AG04449 (cell line): ENCODE measurements at places on chromosomes 3 and 15.

GRCh38 chr3:27986234-27986879, 255.1 kb upstream of the CMC1 start:
- DNase-seq, result no peak

DNA sequence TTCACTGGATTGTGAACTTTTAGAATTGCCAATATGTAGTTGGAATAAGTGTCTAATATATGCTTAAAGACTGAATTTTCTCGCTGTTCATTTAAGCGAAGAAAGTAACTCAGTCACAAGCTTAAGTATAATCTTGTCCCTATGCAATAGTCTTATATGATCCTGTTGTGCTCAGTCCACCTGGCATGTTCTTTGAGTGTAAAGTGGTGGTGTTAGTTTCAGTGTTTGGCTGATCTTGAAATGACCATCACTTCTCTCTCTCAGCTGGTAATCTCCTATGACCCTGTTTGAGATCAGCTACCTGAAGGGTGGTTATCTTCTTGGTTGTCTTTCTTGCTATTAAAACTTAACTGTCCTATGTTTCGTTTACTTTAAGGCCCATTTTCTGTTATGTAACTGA, 197.5 kb downstream of the PTPRG start:
- no peak for DNase-seq

- DNase-seq, result no peak
Observed at GRCh38 chr3:194828926-194829325, 143.2 kb downstream of the FAM43A start.

DNA sequence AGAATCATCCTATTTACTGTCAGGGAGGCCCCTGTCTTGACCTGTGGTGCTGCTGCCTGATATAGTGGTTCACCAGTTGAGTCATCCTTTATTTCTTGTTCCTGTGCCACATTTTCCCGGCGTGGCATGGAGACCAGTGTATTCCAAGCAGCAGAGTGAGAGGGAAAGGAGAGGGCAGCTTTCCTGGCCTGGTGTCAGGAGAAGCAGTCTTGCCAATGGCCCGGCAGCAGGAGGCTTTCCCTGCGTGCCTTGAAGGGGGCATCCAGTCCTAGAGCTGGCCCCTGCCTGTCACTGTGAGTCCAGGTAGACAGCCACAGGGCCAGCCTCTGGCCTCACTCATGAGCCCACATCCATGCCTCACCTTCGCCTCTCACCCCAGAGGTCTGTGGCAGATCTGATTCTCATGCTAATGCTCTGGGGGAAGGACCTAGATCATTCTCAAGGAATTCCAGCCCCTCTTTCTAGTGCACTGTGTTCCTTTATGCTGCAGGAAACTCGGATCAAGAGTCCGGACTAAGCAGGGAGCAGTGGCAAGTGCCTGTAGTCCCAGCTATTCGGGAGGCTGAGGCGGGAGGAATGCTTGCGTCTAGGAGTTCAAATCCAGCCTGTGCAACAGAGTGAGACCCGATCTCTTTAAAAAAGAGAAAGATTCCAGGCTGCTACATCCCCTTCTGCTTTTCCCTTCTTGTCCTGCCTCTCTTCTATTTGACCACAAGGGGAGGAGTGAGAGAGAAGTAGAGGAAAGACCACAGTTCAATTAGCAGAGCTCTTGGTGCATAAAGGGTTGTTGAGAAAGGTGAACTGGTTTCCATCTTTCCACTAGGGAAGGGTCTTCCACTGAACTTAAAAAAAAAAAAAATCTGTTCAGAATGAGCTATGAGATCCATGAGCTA, 66.8 kb upstream of the HACD2 start:
- no peak for DNase-seq

DNA sequence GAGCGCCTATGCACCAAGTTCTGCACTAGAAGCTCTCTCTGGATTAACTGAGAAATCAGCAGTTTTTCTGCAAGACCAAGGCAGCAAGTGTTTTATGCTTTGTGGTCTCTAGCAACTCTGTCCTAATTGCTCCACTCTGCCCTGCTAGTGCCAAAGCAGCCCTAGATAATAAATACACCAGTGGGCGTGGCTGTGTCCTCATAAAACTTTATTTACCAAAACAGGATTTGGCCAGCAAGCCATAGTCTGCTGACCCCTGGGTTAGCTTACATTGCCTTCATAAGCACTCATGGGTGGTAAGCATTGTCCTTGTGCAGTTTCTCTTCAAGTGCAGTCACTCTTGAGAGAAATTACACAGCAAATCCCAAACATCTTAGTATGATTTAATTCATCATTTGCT, 30.7 kb upstream of the SLC24A5 start:
- no peak for DNase-seq

DNA sequence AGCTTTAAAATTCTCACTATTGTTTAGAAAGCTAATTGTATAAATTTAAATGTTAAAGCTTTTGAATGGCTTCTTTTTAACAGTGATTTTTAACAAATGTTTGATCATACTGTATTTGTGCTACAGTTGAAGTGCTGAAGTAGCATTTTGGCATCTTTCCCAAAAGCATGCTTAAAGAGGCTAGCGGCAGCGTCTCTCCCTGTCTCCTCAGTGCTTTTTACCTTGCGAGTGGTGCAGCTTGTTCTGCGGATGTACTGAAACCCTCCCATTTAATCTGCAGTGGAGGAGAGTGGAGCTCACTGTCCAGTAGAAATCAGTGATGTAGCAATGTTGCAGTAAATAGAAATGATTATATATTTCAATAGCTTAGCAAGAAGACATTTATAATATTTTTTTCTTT, 43.7 kb downstream of the LRRC49 start:
- no peak for DNase-seq

DNA sequence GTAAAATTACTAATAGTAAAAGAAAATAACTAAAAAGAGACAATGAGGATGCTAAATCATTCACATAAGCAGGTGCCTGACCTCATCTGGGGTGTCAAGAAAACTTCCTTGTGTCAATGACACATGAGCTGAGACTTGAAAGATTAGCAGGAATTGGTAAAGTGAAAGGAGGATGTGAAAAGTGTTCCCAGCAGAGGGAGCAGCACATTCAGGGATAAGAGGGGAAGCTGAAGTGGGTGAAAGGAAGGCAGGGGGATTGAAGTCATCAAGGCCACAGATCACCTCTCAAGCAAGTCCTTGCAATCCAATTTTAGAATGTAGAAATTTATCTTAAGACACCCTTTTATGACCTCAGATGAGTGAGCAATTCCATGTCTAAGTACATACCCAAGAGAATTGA, 60.2 kb upstream of the ACP3 start:
- DNase-seq, result no peak

GRCh38 chr15:47386459-47386858, 330.8 kb upstream of the SEMA6D start:
- no peak for DNase-seq

GRCh38 chr15:56640127-56640526, 93.2 kb downstream of the ZNF280D start:
- no peak for DNase-seq

DNA sequence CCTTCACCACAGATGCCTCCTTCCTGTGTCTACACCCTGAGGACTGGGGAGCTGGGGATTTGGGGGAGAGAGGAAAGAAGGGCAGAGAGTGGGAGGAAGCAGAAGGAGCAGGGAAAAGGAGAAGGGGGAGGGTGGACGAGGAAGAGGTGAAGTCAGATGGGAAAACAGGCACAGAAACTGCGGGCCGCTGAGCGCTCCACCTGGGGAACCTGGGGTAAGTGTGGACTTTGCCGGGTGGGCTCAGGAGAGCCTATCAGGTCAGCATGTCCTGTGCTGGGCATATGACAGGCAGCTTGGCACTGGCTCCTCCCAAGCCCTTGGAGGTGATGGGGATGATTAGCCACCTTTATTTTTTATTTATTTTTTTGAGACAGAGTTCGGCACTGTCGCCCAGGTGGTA, 62.6 kb downstream of the CORO2B start:
- DNase-seq, result no peak

- DNase-seq, result no peak
Observed at GRCh38 chr15:74762791-74763150, 14.1 kb downstream of the CYP1A2 start.

- DNase-seq, result no peak
Observed at GRCh38 chr3:43960448-43960840, 269.7 kb downstream of the ABHD5 start.

- no peak for DNase-seq
Observed at GRCh38 chr3:122403489-122403888, 12.4 kb downstream of the WDR5B start.

GRCh38 chr15:46442184-46442583, 807.4 kb downstream of the SQOR start:
- no peak for DNase-seq

DNA sequence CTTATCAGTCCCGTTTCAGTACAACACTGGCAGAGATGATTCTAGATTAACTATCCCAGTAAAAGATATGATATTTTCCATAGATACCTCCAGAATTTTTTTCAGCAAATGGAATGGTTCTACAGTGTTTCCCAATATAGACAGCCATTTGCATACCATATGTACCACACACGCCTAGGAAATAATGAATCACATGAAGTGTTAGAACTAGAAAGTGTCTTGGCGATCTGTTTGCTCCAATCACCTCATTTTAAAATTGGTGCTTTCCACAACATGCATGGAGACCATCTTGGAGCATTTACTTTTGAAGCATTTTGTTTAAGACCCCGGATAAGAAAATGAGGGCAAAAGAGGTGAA, 2.0 kb downstream of the C2CD4A start:
- DNase-seq, result no peak

GRCh38 chr3:140128217-140128616, 193.2 kb downstream of the CLSTN2 start:
- no peak for DNase-seq

DNA sequence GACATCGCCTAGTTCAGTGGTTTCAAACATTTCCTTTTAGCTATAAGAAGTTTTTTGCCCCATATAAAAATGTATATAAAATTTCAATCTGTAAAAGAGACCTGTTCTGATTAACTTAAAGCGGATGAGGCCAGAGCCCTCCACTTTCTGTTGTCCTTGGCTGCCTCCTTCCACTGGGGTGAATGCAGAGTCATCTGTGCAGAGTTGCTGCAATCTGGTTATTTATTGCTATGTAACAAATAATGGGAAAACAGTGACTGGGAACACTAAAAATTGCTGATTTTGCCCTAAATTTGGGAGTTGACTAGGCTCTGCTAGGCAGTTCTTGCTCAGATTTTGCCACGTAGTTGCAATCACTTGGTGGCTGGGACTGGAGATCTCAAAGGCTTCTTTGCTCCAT, 637.8 kb downstream of the GRM7 start:
- no peak for DNase-seq

DNA sequence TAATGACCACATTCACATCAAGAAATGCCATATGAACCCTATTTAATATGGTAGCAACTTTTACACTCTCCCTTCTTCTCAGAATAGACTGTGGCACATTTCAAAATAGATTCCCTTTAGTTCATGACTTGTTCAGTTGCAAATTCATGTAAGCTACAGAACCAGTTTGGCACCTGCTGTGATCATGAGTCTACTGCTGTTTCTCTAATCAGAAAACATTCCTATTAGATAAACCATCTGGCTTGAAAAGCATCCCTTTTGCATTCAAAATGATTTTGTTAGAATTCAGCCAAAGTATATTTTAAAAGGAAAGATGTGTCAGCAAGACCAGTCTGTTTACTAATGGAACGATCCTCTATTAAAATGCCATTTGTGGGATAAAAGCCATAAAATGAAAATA, 304.4 kb downstream of the BCHE start:
- DNase-seq, result no peak
